ENCODE measurements at places on chromosomes 5 and 9.

DNA sequence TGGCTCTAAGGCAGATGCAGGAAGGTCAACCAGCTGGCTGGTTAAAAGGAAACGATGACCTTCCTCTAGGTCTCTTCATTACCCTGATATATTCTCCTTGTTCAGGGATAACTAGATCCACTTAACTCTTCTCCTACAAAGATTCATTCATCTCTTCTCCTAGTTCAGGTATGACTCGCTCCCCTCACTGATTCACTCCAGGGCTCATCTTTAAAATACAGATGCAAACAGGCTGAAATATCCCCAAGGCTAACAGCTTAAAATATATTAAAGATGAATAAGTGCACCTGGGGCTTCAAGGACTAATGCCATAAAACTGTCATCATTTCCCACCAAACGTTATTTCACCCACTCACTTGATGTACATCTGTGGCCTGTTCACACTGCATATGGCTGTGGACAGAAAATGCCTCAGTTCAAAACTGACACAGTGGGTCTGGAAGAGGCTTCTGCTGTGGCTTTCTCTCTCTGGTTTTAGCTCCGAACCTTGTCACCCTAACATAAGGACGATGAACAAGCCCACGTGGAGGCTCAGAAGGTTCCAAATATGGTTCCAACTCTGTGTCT is 366.9 kb downstream of the DEPDC1B start:
- DNase-seq: no peak

DNA sequence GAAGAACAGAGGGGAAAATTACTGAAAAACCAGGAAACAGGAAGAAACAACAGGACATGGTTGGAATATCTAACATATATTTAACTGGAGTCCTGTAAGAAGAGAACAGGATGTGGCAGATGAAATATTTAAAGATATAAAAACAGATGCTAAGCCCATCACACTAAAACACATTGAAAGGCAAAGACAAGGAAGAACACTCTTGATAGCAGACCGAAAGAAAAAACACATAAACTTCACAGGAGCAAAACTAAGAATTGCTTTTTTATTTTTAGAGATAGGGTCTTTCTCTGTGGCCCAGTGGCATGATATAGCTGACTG is 324.4 kb upstream of the ARRDC3 start:
- no peak for DNase-seq

GRCh38 chr9:89789922-89790510 is 185.2 kb downstream of the GADD45G start:
- no peak for DNase-seq

DNA sequence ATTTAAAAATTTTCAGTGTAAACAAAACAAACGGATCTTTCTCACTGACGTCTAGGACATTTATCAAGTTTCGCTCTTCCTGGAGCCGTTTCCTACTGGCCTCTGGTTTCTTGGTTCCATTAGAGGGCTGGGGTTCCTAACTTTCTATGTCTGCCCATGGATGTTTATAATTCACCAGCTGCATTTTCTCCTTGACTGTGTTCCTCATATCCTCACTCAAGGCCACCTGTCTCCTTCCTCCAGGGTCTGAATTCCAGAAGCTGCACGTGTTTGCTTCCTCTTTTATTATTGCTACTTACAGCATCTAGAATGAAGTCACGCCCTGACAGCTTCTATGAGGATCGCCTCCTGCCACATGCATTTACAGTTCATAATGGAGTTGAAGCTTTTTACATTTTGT is 74.1 kb upstream of the BASP1 start:
- DNase-seq: no peak

DNA sequence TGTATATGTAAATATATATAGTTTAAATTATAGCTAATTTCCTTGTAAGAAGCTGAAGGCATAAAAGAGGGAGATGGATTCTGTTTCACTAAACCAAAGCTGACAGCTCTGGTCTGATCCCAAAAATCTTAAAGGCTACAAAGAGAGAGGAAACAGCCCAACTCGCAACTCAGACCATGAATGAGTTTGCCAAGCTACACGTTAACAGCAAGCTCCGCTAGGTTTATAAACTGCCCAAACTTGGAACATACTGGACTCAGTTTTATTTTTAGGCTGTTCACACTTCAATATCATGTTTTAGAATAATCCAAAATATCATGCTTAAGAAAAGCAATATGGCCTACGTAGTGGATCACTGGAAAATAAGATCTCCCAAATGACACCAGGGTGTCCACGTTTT is 318.3 kb upstream of the RPS23 start:
- DNase-seq: no peak

DNA sequence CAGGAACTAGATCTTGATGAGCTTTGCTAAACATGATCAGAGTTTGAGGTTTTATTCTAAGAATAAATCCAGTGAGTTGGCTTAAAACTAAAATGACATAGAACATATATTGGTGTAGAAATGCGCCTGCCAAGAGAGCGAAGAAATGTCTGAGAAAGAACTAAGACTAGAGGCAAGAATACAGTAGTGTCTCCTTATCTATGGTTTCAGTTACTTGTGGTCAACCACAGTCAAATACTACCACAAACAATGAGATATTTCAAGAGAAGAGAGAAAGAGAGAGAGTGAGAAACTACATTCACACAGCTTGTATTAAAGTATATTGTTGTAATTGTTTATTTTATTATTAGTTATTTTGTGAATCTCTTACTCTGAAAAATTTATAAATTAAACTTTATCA is 254.4 kb upstream of the CDH10 start:
- DNase-seq: no peak

DNA sequence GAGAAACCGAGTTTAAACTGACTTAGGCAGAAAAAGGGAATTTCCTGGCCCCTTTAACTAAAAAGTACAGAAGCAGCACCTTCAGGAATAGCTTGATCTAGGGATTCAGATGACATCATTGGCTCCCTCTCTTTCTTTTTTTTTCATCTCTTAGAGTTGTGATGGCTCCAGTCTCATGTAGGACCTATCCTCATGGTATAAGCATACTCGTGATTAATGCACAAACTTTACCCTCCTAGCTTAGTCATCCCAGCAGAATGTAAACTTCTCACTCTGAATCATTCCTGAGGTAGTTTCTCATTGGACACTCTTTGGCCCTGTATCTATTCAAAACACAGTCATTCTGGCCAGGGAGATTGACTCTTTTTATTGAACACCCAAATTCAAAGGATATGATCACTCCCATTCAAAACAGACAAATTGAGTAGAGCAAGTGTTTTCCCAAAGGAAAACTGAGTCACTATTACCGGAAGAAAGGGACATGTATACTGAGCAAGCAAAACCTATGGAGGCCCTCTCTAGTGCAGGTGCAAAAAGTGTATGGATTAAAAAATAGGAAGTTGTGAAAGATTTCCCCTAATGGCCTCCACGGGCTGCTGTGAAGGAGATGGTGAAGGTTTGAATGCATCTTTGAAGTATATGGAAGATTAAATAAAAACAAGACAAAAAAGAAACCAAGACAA is 27.6 kb upstream of the SMIM23 start:
- DNase-seq: no peak

- DNase-seq: no peak
Observed at GRCh38 chr5:177364159-177364962, 6.6 kb downstream of the RGS14 start.

- DNase-seq: no peak
Observed at GRCh38 chr9:124349675-124350493, 65.4 kb downstream of the PSMB7 start.

DNA sequence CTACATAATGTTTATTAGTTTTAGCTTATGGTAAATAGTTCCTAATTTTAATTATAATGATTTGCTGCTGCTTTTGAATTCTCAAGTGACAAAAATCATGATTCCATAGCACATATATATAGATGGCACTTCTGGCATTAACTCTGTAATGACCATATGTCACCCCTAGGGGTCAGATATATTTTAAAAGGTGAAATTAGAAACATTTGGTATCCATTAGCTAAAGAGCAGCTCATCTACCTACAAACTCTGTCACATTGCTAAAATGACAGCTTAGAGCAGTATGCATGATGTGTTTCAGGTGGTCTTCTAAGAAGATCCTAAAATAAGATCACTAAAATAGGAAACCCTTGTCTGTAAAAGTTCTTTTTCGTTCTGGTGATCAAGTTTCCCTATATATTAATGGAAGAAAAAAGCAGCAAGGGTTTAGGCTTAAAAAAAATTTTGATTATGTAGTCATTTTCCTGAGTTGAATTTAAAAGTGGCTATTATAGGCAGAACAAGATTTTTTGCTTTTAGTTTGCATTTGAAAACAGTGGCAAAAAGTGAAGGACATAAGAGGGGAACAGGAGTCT is 157.7 kb upstream of the POU5F2 start:
- DNase-seq: no peak

DNA sequence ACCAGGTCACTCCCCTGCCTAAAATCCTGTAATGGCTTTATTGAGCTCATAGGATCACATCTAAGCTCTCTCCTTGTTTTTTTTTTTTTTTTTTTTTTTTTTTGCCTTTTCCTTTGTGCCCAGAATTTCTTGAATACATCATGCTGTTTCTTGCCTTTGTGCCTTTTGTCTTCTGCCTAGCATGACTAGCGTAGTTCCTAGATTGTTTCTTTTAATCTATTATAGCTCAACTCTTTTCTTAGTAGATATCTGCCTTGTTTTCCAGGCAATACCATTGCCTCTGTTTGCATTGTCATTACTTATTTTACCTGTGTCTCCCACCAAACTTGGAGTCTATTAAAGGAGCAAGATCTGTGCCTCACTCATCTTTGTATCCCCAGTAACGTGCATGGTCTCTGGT is 106.1 kb upstream of the C9orf72 start:
- no peak for DNase-seq
